ENCODE measurements at places on chromosomes 6 and 20. TPM values are rescaled to one million over a fixed set of nuclear protein-coding genes. Genes with fewer than 3 reads are reported as not detected.

The SPATA25 gene
- total RNA-seq, result not detected

The CST2 gene
- total RNA-seq, result not detected

The MLN gene
- not detected for total RNA-seq

The NINL gene
- 4.9 TPM for total RNA-seq

The PKHD1 gene
- total RNA-seq, result not detected

The DEFB124 gene
- total RNA-seq, result not detected

The MUCL3 gene
- total RNA-seq, result not detected

The FKBP1A gene
- 76.4 TPM for total RNA-seq

The OR2B6 gene
- total RNA-seq, result not detected

The TMC2 gene
- total RNA-seq, result not detected

The FERMT1 gene
- total RNA-seq, result not detected

The PRIM2 gene
- 27.5 TPM for total RNA-seq

The RAET1L gene
- not detected for total RNA-seq

The DDX43 gene
- 2.6 TPM for total RNA-seq

The SLC17A5 gene
- 8.5 TPM for total RNA-seq

The LRRC73 gene
- 0.45 TPM for total RNA-seq

The DAAM2 gene
- total RNA-seq, result not detected

The PHIP gene
- total RNA-seq, result 38.5 TPM

The FLRT3 gene
- not detected for total RNA-seq

The PBOV1 gene
- total RNA-seq, result not detected

The ZNF311 gene
- total RNA-seq, result 0.23 TPM

The SRMS gene
- total RNA-seq, result 0.23 TPM

The HLA-DMA gene
- total RNA-seq, result 48.1 TPM

The HLA-E gene
- 1,904 TPM for total RNA-seq

The PAK5 gene
- not detected for total RNA-seq

The COL11A2 gene
- total RNA-seq, result 2.0 TPM

The HS3ST5 gene
- total RNA-seq, result not detected

The NHLRC1 gene
- total RNA-seq, result 0.58 TPM

The EDN3 gene
- 0.41 TPM for total RNA-seq

The HSD17B8 gene
- 5.4 TPM for total RNA-seq

The GSTA3 gene
- total RNA-seq, result not detected

The IDH3B gene
- 153 TPM for total RNA-seq

The MACROD2 gene
- total RNA-seq, result 0.19 TPM

The ENPP3 gene
- 1.8 TPM for total RNA-seq

The OSBPL2 gene
- 112 TPM for total RNA-seq

The ZDHHC14 gene
- 6.7 TPM for total RNA-seq

The PACRG gene
- total RNA-seq, result 0.52 TPM

The RSPO4 gene
- total RNA-seq, result 0.70 TPM

The ADAM33 gene
- total RNA-seq, result not detected

The KHDC1L gene
- not detected for total RNA-seq

The SLC17A4 gene
- total RNA-seq, result not detected

The MYBL2 gene
- total RNA-seq, result 1.6 TPM

The BHLHE23 gene
- total RNA-seq, result not detected

The SLC22A16 gene
- not detected for total RNA-seq

The CHRNA4 gene
- total RNA-seq, result not detected

The CST4 gene
- not detected for total RNA-seq

The ADGRF5 gene
- total RNA-seq, result not detected

The OGFRL1 gene
- total RNA-seq, result 22.9 TPM

The ESR1 gene
- total RNA-seq, result 0.60 TPM

All from natural killer cell (primary cell).